Fibroblast of skin of right biceps (primary cell): ENCODE measurements at places on chromosomes 11 and 22.
A peak's percentile ranks its signal among the peaks of the same experiment; 100 is the strongest.

GRCh38 chr11:117814766-117815261 is 9.7 kb downstream of the FXYD2 start:
- peak; percentile 48 for DNase-seq

GRCh38 chr11:64251016-64251752 is at the start of gene PLCB3:
Gene PLCB3, plus strand, starts transcription at chr11:64251530. Its CDS starts 120 bp downstream, at chr11:64251650.
- DNase-seq = peak; percentile 54

DNA sequence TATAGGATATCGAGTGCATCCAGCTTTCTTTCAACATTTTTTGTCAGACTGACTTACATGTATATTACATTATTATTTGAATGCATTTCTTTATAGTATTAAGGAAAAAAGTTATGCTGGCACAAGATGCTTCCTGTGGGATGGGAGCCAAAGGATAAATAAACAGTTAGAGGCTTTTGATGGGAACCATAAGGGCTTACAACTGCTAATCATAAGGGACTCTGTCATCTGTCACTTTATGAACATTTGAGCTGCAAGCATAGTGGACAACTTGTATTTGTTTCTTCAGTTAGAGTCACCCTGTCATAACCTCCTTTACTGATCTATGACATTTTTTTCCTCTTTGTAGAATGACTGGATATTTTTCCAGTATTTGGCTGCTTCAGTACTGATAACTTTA is 132.4 kb upstream of the CHORDC1 start:
- DNase-seq = no peak

GRCh38 chr11:130106381-130106780 is 36.7 kb downstream of the APLP2 start:
- no peak for DNase-seq

DNA sequence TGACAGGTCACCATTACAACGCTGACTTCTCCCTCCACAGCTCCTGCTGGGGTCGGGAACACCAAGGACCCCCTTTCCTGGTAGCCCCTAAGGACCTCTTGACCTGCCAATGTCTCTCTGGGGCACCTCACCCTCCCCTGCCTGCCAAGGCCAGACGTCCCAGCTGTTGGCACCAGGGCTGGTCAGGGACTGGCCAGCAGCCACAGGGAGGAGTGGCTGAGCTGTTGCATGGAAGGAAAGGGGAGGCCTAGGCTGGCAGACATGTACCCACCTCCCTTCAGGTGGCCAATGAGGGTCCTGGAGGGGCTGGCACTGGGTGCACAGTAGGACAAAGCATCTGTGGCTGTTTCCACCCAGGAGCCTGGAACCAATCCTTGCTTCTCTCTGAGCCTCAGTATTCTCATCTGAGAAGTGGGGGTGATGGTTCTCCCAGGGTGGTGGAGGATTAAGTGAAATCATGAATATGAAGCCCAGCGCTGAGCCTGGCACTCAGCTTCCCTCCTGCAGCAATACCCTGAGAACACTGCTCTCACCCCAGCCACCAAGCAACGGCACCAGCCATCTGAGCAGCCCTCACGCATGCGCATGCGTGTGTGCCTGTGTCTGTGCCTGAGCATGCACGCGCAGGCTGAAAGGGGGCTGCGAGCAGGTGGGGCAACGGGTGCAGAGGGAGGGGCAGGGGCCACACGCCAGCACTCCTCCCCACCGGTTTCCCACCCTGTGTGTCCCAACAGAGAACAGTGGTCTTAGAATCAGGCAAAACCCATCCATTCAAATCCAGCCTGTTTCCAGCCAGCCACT is 5.9 kb downstream of the KCNJ4 start:
- no peak for DNase-seq

- DNase-seq = no peak
Observed at GRCh38 chr11:117097014-117097388, 1.2 kb downstream of the SIK3 start.

DNA sequence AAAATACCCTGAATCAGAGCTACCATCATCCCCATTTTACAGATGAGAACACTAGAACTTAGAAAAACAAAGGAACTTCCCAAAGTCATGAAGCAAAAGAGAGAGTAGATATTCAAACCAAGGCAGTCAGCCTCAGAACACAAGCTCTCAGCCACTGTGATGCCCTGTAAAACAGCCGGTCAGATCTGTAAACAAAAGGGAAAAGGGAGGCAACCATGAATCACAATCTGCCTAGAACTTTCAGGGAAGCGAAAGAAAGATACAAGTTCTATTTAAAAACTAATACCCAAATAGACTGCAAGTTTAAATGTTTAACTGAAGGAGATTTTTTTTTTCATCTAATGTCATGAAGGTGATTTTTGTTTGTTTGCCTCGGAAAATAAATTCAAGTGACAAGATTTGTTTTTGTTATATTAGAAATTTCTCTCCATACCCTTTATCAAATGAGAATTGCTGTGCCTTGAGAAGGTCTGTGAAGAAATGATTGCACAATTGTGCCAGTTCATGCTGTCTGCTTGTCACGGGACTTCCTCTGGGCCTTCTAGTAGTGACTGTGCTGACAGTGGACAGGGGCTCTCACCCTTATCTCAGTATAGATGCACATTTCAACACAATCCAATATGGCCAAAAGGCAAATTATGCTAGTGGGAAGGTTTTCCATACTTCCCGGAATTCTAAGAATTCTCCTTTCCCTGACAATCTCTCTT is 11.7 kb downstream of the SAA1 start:
- DNase-seq = no peak

DNA sequence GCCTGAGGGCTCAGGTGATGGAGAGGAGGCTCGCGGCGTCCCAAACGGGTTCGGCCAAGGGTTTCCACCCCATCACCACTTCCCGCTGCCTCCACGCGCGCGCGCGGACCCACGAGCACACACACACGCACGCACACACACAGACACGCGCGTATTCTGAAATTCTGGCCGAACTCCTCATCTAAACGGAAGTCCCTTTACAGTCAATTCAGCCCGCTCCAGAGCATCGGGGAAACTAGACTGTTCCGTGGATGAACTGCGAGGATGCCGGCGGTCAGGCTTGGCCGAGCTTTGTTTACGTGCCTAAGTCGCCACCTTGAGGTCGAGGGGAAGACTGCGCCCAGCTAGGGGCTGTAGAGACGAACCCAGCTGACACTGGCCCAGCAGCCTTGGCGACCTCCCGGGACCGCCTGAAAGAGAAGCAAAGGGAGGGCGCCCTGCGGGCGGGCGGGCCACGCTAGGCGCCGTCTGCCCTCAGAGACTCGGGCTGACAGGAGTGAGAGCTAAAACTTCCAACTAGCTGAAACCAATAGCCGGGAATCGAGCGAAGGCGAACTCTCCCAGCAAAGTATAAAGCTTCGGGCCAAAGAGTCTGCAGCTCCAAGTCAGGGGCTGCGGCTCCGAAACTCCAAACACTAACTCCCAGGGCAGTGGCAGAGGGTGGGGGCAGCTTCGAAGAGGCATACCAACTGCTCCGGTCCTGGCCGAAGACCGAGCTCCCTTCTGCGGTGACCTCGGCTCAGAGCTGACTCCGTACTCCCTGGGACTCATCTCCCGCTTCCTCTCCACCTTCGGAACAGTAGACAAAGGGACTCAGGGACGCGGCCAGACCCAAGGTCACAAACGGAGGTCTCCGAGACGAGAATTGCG is 124.7 kb upstream of the C11orf58 start:
- peak; percentile 81 for DNase-seq

- no peak for DNase-seq
Observed at GRCh38 chr22:43426816-43427215, 15.0 kb downstream of the MPPED1 start.

DNA sequence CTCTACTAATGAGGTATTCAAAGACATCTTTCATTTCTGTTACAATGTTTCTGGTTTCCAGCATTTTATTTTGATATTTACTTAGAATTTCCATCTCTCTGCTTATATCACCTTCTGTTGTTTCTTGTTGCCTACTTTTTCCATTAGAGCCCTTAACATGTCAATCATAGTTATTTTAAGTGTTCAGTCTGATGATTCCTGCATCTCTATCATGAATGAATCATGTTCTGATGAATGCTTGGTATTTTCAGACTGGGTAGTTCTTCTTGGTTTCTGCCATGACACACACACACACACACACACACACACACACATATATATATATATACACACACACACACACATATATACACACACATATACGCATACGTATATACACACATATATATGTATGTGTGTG is 486.4 kb upstream of the ISX start:
- no peak for DNase-seq

- peak; percentile 56 for DNase-seq
Observed at GRCh38 chr11:75802913-75803820, 11.8 kb upstream of the UVRAG start.
